GM12878 (cell line): ENCODE measurements at places on chromosomes 7 and 10. TPM values are rescaled to one million over a fixed set of nuclear protein-coding genes. Genes with fewer than 3 reads are reported as not detected.

The HOXA10 gene
- not detected in 2 replicates for polyA plus RNA-seq

The CHST3 gene
- 0.03 and 0.04 TPM in 2 replicates for polyA plus RNA-seq

The PCDH15 gene
- polyA plus RNA-seq: not detected in 2 replicates

The STEAP4 gene
- polyA plus RNA-seq: not detected in 2 replicates

The LRRD1 gene
- not detected in 2 replicates for polyA plus RNA-seq

The MMP21 gene
- polyA plus RNA-seq: 0.08 TPM in 1 of 2 replicates, not detected in the other

The UTF1 gene
- not detected in 2 replicates for polyA plus RNA-seq

The C10orf90 gene
- polyA plus RNA-seq: not detected in 2 replicates

The LIPF gene
- not detected in 2 replicates for polyA plus RNA-seq

The OR2A25 gene
- polyA plus RNA-seq: not detected in 2 replicates

The GCK gene
- 0.55 TPM in 1 of 2 replicates, not detected in the other for polyA plus RNA-seq

The NPTX2 gene
- 0.04 TPM in 1 of 2 replicates, not detected in the other for polyA plus RNA-seq

The HYAL4 gene
- polyA plus RNA-seq: 0.37 and 0.61 TPM in 2 replicates

The PPP1R17 gene
- polyA plus RNA-seq: 0.09 and 0.19 TPM in 2 replicates

The AP5Z1 gene
- polyA plus RNA-seq: 26.6 and 29.2 TPM in 2 replicates

The DLX5 gene
- not detected in 2 replicates for polyA plus RNA-seq
